ENCODE measurements at places on chromosomes 16 and 17.

GRCh38 chr16:14004729-14005315 is 66.3 kb upstream of the MRTFB start:
- DNase-seq, result no peak

- peak; percentile 71 for DNase-seq
Observed at GRCh38 chr16:48623304-48624016, 13.5 kb upstream of the N4BP1 start.

GRCh38 chr16:74169066-74169465 is 127.5 kb upstream of the PSMD7 start:
- no peak for DNase-seq

DNA sequence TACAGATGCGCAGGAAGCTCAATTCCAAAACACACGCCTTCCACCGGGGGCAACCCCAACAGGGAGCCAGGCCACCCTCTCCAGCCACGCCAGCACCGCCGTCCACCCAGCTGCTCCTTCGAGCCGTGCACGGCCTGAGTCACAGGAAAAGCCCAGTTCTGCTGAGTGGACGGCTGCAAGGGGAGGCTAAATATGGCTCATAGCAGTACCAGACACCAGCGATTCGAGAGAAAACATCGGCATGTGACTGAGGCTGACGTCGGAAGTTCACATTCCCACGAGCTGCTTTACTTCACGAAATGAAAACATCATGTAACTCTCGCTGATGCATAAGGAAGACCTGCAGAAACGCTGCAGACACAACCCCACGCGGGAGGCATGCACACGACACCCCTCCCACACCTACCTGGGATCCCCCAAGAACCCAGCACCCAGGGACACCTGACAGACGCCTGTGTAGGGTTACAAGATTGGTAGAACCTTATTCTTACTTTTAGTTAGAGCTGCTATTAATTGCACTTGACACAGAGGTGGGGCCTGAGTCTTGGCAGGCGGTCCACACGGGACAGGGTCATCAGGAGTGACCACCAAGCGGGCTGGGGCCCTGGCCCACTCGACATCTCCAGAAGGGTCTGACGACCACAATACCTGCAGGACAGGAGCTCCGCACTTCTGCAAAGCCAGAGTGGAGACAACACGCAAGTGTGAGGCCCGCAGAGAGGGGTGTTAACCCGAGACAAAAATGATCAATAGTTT is 116.8 kb downstream of the ANKRD11 start:
- DNase-seq, result no peak

- no peak for DNase-seq
Observed at GRCh38 chr17:80264205-80265075, 3.8 kb downstream of the RNF213 start.

GRCh38 chr16:66900721-66901441 is 17.8 kb downstream of the CDH16 start:
- DNase-seq, result no peak

GRCh38 chr16:1909561-1910231 is 8.5 kb downstream of the HS3ST6 start:
- no peak for DNase-seq

DNA sequence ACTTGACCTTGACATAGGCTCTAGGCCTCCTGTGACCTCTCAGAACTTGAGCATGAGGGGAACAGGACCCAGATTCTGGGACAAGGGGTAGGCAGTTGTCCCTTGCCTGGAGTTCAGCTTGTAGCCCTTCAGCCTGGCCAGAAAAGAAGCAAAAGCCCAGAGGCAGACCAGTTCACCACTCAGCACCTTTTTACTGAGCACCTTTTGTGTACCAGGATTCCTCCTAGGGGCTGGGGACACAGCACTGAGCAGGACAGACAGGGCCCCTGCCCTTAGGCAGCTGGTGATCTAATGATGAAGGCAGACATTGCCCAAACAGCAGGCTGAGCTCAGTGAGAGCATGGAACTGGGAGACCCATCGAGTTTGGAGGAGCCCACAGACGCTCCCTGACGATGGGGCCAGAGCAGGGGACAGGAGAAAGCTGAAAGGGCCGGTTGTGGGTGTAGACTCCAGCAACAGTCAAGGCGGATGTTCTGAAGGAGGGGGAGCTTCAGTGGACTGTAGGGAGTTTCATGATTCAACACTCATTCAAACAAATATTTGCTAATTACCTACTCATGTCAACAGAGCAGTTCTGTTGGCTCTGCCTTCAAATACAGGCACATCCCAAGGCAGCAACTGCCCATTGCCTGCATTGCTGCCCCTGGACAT is 32.0 kb downstream of the SBK1 start:
- DNase-seq, result no peak

GRCh38 chr17:37106049-37106448 is 157.3 kb downstream of the AATF start:
- DNase-seq, result no peak

DNA sequence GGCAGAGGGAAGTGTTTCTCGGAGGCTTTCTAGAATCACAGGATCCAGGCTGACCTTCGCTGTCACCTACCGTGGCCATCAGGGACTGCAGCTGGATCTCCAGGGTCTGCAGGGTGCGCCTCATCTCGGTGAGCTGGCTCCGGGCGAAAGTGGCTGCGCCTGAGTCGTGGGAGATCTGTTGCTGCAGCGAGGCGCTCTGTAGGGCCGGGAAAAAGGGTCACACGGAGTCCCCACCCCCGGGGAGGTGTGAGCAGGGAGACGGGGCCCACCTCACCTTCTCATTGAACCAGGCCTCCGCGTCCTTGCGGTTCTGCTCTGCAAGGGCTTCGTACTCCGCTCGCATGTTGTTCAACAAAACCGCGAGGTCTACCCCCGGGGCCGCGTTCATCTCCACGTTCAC is 2.9 kb downstream of the KRT28 start:
- no peak for DNase-seq
